PC-3 (cell line): ENCODE measurements at places on chromosomes 7 and 10. TPM values are rescaled to one million over a fixed set of nuclear protein-coding genes. Genes with fewer than 3 reads are reported as not detected.

GRCh38 chr10:76305930-76306615 lies 874.6 kb downstream of the LRMDA start:
- no peaks in the 10 kb centered on the region for H3K27me3 ChIP-seq
- H3K4me3 ChIP-seq, result no peak overlapping the region
- peaks cover 4% of the 10 kb centered on the region; the same call in 1 of the 2 replicates for H3K4me1 ChIP-seq
- no peak for DNase-seq
- no peak overlapping the region for H3K27ac ChIP-seq

GRCh38 chr10:5283305-5284158 lies 81.2 kb upstream of the UCN3 start:
- no peak overlapping the region for H3K27ac ChIP-seq
- no peaks in the 10 kb centered on the region for H3K4me1 ChIP-seq
- no peaks in the 10 kb centered on the region for H3K27me3 ChIP-seq
- peak; percentile 53 for DNase-seq
- H3K4me3 ChIP-seq, result peak overlapping the region; percentile 26; the same call in 1 of the 2 replicates

DNA sequence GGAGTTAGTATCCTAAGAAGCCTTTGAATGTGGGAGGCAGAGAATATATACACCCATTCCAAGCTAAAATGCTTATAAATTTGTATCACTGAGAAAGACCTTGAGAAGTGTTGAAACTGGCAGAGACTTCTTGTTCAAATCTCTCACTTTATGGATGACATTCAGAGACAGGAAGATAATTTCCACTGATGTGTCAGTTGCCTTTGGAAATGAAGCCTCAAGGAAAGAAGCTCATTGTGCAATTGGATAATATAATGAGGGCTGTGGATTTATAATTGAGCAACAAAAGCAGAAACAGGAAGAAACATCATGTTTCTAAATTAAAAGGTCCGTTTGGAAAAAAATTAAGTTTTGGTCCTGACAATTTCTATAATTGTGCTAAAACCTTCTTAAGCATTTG lies 789.9 kb upstream of the IGFBP3 start:
- no peaks in the 10 kb centered on the region for H3K27me3 ChIP-seq
- no peaks in the 10 kb centered on the region for H3K36me3 ChIP-seq
- no peaks in the 10 kb centered on the region for H3K4me1 ChIP-seq
- DNase-seq, result no peak

- H3K27ac ChIP-seq, result no peak overlapping the region
- DNase-seq, result no peak
- H3K36me3 ChIP-seq, result no peaks in the 10 kb centered on the region
- H3K27me3 ChIP-seq, result no peaks in the 10 kb centered on the region
- no peaks in the 10 kb centered on the region for H3K4me1 ChIP-seq
Observed at GRCh38 chr7:79761876-79762429, 308.5 kb upstream of the MAGI2 start.

The RPEL1 gene
- total RNA-seq, result not detected in 2 replicates

The VAX1 gene
- total RNA-seq, result 0.12 and 0.98 TPM in 2 replicates

- H3K36me3 ChIP-seq, result no peaks in the 10 kb centered on the region
- no peaks in the 10 kb centered on the region for H3K27me3 ChIP-seq
- H3K27ac ChIP-seq, result no peak overlapping the region
- peaks cover 8% of the 10 kb centered on the region for H3K4me1 ChIP-seq
- DNase-seq, result no peak
Observed at GRCh38 chr7:44172803-44173424, 16.3 kb downstream of the GCK start.

GRCh38 chr7:154906736-154907355 lies 96.1 kb downstream of the PAXIP1 start:
- no peak for DNase-seq
- H3K4me1 ChIP-seq, result no peaks in the 10 kb centered on the region
- no peaks in the 10 kb centered on the region for H3K36me3 ChIP-seq
- H3K27ac ChIP-seq, result no peak overlapping the region
